ENCODE measurements at places on chromosomes 2 and 18.

- no peak for DNase-seq
Observed at GRCh38 chr18:35484034-35484433, 13.7 kb downstream of the INO80C start.

DNA sequence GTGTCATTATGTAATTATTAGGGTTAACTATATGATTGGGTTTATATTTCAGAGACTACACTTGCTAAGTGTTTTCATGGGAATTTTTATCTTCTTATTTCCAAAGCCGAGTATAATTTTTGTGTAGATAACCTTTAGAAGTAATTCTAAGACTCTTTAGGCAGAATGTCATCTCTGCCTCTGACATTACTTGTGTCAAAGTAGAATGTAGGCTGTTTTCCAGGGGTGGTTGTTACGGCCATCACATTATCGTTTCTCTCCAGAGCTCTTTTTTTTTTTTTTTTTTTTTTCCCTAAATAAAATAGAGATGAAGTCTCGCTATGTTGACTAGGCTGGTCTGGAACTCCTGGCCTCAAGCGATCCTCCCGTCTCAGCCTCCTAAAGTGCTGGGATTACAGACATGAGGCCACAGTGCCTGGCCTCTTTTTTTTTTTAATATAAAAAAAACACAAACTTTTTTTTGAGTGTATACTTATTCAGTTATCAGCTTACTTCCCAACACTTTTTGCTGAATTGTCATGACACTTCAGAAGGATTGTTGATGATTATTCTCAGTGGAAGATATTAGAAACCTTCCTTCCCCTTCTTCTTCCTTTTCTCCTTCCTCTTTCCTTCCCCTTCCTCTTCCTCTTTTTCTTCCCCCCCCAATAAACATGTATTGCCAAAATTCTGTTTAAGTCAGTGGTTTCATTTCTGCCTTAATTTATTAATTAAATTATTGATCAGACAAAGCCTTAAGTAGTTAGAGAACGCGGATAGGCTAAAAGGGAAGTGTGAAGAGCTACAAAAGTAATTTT is 2.3 kb downstream of the PIKFYVE start:
- no peak for DNase-seq

- no peak for DNase-seq
Observed at GRCh38 chr2:201847481-201847880, 41.1 kb downstream of the CDK15 start.

- no peak for DNase-seq
Observed at GRCh38 chr2:5736886-5737285, 44.7 kb downstream of the SOX11 start.

- no peak for DNase-seq
Observed at GRCh38 chr18:8721716-8722115, 16.4 kb downstream of the MTCL1 start.

DNA sequence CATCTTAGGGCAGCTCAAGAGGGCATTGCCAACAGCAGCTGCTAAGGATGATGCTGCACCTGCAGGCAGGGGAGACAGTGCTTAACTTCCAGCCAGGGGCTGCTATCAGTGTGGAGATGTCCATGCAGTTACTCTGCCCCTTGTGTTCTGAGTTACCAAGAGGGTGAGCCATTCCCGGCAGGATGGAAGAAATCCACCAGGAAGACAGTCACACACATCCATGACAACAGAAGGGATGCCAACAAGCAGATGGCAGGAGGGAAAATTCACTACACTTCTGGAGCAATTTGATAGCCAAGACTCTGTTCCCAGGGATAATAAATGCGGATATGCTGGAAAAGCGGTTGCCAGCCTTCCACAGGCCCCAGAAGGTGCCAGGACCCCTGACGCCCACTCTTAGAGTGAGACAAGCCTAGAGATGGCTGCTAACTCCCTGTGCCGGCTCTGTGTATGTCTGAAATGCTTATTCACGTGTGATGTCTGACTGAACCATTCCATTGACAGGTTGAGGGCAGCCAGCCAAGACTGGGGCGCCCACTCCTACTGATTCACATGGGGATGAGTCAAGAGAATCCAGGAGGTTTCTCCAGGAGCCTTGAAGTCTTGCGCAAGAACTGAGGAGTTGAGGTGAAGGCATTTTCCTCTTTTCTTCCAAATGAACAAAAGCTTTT is 24.5 kb downstream of the LOXHD1 start:
- DNase-seq = no peak

DNA sequence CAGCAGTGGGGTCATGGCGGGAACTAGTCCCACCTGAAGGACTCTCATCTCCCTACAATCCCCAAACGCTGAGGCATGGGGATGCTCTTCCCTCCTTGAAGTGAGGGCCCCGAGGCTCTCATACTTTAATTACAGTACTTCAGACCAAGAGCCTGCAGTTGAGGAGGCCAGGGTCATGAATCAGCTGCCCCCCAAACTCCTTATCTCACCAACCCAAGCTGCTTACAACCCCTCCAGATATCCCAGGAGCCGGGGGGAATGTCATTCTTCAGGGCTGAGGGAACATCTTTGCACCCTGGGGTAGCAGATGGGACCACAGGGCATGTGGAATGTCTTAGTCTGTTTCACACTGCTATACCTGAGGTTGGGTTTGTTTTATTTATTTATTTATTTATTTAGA is 2.8 kb upstream of the CAPN10 start:
- DNase-seq = no peak

DNA sequence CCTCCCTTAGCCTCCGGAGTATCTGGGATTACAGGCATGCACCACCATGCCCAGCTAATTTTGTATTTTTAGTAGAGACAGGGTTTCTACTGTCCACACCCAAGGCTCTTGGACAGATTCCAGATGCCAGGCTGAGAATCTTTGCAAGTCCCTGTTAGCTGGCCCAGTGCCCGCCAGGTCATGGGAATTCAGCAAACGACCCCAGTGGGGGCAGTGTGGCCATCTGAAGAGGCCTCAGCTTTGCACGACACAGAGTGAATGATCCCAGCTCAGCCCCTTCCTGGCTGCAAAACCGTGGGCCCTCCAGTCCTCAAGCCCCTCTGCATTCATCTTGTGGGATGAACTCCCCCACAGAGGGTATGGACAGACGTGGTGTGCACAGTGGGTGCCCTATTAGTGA is 179.5 kb upstream of the ID2 start:
- DNase-seq = no peak

DNA sequence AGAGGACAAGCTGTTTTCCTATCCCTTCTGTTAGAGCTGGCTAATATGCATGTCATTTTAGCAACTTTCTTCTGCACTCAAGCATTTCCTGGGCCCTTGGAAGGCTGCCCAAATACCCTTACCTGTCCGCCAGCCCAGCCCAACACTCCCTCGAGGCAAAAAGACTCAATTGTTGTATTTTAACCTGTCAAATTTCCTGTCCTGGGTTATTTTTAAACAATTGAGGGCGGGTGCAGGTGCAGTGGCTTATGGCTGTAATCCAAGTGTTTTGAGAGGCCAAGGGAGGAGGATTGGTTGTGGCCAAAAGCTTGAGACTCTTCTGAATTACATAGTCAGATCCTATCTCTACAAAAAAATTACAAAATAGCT is 125.0 kb upstream of the ARHGAP28 start:
- DNase-seq = no peak

DNA sequence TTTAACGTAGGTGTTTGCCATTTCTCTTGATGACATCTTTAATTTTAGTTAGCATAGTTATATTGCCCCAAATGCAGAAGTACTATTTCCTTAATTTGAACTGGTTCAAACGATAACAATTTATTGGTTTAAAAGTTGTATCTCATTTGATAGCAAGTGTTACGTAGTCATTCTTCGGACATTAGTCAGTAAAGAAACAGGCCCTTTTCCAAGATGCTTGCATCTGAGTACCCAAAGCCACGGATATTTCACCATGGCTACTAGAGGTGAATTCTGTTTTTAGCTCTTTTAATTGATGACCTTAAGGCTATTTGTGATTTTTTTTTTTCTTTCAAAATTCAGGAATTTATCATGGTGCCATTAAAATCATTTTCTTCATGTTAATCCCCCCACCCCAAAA is 32.1 kb downstream of the GLS start:
- DNase-seq = no peak

- peak; percentile 14 for DNase-seq
Observed at GRCh38 chr2:218369330-218369729, 12.7 kb downstream of the CATIP start.

DNA sequence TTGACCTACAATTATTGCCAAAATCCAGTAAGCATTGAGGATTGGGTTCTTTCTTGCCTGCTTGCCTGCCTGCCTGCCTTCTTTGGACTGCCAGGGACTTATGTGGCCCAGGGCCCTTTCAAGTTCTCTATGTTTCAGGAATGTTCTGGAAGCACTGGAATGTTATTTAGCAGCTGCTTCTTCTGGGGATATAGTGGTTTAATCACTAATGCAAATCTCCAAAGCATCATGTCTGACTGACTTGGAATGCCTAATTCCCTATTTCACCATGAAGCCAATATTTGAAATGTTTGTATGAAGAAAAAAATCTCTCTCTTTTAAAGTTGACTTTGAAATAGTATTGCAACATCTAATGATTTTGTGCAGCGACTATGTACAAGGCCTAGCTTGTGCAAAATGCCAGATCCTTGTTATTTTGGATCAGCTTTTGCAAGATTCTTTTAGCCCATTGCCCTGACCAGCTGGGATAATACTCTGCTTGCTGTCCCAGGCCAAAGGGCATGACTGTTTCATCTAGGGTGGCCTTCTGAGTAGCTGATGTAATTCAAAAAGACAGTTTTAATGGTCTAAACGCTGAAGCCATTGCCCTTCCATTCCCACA is 204.6 kb downstream of the RND3 start:
- DNase-seq = no peak

- DNase-seq = no peak
Observed at GRCh38 chr18:36255072-36255698, 42.3 kb upstream of the FHOD3 start.

All from CD4-positive, alpha-beta T cell treated with Interferon gamma for 1 hour (primary cell).